ENCODE measurements at places on chromosomes 13 and 19. TPM values are rescaled to one million over a fixed set of nuclear protein-coding genes. Genes with fewer than 3 reads are reported as not detected.

Gene ITGBL1
- 0.53 TPM for polyA plus RNA-seq

Gene KLK12
- polyA plus RNA-seq: not detected

Gene KLK15
- polyA plus RNA-seq: not detected

Gene BRSK1
- 9.6 TPM for polyA plus RNA-seq

Gene FBXL3
- polyA plus RNA-seq: 32.5 TPM

Gene SYNGR4
- not detected for polyA plus RNA-seq

Gene HCN2
- polyA plus RNA-seq: 0.13 TPM

Gene PSG11
- polyA plus RNA-seq: 0.50 TPM

Gene ZNF558
- polyA plus RNA-seq: 17.5 TPM

- DNase-seq: no peak
Measured at GRCh38 chr19:34671972-34672371, 5.0 kb downstream of the SCGB2B2 start.

GRCh38 chr19:3115411-3115810 lies 20.4 kb upstream of the GNA15 start:
- DNase-seq: no peak

DNA sequence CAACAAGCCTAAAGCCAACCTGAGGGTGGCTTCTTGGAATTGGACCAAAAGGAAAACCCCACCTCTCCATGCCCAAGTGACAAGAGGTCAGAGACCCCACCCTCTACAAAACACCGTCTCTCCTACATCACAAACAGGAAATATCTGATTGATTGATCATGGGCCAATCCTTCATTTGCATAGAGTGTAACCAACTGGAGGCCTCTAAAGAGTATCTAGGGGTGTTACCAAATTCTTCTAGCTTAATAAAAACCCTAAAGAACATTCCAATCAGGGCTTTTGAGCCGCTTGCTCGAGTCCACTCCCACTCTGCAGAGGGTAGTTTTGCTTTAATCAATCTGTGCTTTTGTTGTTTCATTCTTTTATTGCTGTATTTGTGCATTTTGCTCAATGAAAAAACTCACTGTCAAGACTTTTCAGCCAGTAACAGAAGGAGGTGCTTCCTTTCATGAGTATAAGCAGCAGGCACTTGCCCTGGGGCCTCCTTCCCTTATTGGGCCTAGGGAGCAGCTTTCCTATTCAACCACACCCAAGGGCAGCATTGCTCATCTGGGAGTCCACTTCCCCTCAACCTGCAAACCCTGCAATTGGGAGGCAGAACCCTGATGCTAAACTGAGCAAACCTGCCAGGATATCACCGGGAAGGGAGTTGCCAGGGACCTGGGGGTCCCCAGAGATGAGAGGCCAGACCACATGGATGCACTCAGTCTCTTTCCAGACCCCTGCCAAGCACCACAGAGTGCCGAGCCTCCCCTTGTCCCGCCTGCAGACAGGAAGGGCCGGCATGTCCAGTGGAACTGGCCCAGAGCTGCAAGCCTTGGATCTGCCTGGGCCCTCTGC lies 154.3 kb upstream of the VSTM2B start:
- DNase-seq: no peak

DNA sequence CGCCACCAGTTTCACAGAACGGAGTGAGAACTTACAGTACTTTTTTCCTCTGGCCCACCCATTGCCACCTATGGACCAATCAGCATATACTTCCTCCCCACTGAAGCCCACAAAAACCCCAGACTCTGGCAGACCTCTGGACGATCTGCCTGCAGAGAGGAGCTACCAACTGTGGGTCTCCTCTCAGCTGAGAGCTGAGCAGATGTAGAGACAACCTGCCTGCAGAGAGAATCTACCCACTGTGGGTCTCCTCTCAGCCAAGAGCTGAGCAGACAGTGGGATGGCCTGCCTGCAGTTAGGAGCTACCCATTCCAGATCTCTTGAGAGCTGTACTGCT lies 69.7 kb downstream of the PIBF1 start:
- DNase-seq: no peak

DNA sequence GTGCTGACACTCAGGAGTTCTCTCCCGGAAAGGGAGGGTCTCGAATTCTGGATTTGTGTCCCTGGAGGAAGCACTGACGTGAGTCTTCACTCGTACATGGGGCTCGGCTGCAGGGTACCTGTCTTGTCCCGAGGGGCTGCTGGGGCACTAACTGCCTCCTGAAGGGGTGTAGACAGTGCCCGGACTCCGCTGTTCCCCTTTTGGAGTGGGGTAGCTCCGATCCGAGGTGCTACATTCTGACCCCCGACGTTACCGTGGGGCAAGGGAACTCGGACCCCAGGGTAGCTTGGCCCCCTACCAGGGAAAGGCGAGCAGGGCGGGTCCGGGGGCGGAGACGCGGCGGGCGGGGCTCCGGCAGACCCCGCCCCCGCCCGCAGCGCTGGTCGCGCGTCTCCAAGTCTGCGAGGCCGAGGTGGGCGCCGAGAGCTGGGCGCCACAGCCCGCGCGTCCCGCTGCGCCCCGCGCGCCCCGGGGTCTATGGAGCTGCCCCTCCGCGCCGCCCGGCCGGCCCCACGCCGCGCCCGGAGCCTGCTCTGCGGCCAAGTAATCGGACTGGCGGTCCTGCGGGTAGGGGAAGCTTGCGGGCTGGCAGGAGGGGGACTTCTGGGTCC lies at the start of gene NPAS1:
Gene NPAS1, plus strand, starts transcription at position 407 of the 611 bp plus-strand sequence. CDS start 1,211 bp downstream, outside the sequence.
- DNase-seq: no peak

GRCh38 chr19:33689868-33690267 lies 68.1 kb downstream of the CHST8 start:
- no peak for DNase-seq

DNA sequence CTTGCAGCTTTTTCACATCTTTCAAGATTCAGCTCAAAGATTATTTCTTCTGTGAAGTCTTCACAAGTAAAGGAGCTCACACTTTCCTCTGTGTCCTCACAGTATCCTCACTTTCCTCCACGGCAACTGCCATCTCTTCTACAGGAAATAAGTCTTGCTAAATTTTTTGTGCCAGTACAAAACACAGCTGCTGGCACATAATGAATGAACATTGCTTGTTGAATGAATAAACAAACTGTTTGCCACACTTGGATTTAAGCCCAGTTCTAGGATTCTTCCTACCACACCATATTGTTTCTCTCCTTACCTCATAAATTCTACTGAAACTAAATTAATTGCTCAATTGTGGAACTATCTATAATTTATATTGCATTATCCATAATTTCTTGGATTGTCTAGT lies 59.5 kb downstream of the RAP2A start:
- DNase-seq: no peak

- DNase-seq: no peak
Measured at GRCh38 chr13:99040536-99041131, 62.8 kb upstream of the DOCK9 start.

GRCh38 chr13:23751195-23751594 lies 138.0 kb downstream of the MIPEP start:
- DNase-seq: no peak

- DNase-seq: no peak
Measured at GRCh38 chr13:80022146-80022545, 318.8 kb downstream of the SPRY2 start.

DNA sequence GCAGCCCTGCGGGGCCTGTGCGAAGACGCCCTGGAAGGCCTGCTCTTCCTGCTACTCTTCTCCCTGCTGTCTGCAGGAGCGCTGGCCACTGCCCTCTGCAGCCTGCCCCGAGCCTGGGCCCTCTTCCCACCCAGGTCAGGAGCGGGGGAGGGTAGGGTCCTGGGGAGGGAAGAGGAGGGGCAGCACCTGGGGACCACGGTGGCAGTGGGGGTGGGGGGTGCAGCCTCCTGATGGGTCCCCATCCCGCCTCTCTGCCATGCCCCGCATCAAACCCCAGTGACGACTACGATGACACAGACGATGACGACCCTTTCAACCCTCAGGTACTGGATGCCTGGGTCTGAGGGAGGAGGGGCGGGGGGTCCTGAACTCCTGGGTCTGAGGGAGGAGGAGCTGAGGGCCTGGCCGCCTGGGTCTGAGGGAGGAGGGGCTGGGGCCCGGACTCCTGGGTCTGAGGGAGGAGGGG lies 13.4 kb upstream of the LENG8 start:
- no peak for DNase-seq

DNA sequence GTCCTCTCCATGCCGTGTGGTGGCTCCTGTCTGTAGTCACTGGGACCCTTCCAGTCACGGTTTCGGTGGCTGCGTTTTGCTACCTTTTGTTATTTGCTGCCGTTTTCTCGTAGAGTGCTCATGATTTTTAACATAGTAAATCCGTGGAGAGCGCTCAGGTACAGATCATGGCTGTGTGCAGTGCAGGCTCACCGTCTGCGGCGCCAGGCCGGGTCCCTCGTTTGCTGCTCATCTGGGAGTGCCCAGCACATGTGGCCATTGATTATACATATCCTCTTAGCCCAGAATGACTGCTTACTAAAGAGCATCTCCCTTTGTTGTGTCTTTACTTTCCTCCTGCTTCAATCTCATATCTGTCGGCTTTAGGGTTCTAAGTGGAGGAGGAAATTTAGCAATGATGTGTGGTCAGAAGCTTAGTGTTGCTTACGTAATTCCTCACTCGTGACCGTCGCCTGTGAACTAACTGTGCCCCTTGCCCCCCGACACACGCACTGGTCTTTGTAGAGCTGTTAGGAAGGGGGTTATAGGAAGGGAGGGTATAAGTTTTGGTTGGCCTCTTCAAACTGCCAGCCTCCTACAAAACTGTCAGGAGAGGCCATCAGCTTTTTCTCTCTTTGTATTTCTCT lies 31.8 kb downstream of the TFDP1 start:
- no peak for DNase-seq

- DNase-seq: no peak
Measured at GRCh38 chr19:21587117-21587461, 81.7 kb downstream of the ZNF429 start.

GRCh38 chr19:54158812-54159351 lies 639 bp downstream of the LENG1 start:
- no peak for DNase-seq

GRCh38 chr13:105737688-105738087 lies 797.8 kb downstream of the EFNB2 start:
- DNase-seq: no peak

DNA sequence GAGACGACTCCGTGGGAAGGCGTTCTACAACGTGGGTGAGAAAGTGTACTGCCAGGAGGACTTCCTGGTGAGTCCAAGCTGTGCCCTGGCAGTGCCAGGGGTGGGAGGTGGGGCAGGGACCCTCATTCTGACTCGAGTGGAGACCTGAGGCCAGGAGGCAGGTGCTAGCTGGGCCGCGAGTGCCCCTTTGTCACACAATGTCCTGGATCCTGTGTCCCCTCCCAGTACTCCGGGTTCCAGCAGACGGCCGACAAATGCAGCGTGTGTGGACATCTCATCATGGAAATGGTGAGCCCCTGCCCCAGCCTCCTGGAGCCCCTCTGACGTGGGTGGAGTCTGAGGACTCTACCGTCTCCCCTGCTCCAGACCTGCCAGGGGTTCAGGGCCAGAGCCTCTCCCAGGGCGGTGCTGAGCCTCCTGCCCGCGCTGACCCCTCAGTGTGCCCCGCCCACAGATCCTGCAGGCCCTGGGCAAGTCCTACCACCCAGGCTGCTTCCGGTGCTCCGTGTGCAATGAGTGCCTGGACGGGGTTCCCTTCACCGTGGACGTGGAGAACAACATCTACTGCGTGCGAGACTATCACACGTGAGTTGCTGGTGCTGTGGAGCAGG lies 11.6 kb downstream of the WTIP start:
- DNase-seq: no peak

All from muscle of back (tissue), 13 donors.